H4 (cell line): ENCODE measurements at places on chromosomes 5 and 9.

- no peak for DNase-seq
Measured at GRCh38 chr5:75059912-75060545, 7.7 kb upstream of the GCNT4 start.

DNA sequence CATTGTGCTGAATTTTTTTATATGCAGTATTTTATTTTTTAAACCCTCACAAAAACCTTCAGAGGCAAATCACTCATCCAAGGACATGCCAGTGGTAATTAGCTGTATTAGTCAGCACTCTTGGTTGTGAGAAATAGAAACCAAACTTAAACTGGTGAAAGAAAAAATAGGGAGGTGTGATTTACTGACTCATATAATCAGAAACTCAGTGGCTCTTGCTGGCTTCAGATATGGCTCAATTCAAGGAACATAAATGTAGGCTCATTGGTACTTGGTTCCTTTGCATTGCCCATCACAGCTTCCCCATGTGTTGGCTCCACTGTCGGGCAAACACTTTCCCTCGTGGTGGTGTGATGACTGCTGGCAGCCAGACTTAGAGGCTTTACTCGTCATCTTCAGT, 497.2 kb downstream of the MAT2B start:
- peak; percentile 7 for DNase-seq

DNA sequence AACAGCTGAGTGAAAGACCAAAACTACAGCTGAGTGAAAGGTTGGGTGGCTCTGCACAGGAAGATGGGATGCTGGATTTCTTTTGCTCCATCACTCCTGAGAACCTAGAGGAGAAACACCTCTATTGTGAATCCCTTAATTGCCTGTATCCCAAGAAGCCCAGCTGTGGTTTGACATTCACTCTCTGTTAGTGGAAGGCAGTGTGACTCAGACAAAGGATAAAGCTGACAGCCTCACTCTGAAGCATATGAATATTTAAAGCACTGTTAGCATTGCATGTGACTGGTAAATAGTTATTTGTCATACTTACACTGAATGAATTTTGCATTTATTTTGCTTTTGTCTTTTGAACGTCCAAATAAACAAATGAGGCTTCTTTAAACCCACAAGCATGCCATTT, 367.1 kb upstream of the RIOK2 start:
- peak; percentile 43 for DNase-seq

- no peak for DNase-seq
Measured at GRCh38 chr5:146109379-146109778, 4.0 kb upstream of the PLAC8L1 start.

DNA sequence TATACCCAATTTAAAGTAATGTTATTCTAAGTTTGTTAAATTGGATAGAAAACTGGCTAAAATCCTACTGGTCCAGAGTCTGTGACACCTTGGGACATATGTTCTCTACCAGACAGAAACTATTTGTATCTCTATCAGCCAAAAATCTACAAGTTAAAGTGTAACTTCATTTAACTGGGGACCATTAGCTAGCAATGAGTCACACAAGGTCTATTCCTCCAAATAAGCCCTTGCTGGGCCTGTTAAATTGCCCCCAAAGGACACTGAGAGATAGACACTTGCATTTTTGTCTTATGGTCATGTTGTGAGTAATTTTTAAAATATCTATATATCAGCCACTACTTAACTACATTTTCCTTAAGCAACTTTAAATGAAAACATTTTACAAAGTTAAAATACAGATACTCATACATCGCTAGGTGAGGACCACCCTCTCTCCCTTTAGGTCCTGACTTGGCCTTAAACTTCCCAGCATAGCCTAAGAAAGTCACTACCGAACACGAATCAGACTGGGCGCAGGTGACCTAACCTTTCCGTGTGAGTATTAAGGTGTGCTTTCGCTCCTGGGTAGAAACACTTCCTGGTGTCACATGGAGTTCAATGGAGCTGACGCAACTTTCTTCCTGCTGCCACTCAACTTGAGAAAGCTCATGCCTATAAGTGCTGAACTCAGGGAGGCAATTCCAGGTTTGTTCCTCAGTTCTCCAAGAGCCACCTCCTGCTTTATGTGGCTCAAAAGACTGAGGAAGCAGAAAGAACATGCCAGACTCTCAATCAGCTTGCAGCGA, 249.1 kb downstream of the DIRAS2 start:
- DNase-seq: no peak

GRCh38 chr5:168401880-168402279, 84.4 kb upstream of the RARS1 start:
- DNase-seq: no peak

DNA sequence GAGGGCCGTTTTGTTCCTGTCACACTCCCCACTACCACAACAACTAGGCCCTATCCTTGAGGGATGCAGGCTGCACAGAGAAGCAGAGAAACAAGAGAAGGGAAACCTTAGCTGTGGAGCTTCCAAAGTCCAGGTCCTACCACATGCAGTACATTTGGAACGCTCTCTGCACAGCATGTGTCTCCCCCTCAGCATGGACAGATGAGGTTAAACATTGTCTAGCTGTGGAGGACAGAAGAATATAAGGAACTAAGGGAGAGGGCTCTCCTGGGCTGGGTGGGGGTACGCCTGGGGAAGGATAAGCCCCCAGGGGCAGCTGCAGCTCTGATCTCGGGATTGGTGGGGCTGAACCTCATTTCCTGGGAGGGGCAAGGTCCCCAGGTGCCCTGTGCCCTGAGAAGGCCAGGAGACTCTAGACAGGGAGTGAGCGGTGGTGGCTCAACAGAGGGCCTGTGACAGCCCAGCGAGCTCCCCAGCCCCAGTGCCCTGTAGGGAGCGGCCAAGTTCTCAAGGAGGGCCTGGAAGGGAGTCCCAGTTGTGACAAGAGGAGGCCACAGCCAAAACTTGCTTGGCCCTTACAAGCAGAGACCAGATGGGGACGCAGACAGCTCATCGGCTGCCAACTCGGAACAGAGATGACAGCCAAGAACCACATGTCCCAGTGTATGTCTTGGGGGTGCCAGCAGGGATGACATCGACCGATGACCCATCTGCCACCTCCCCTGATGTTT, 30.1 kb downstream of the TSPAN17 start:
- DNase-seq: no peak

DNA sequence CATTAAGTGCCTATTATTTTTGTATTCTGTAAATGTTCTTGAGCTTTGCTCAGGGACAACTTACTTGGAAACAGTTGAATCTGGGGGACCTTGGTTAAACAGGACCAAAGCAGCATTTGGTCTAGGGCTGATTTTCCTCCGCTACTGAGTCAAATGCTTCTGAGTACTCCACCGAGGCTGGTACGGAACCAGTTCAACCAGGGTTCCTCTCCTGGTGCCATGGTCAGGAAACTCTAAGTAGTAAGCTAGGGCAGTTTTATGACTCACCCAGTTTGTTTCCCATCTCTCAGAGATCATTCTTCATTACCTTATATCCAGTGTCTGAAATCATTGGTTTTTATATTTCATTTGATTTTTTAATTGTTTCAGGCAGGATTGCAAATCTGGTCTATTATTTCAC, 111.9 kb upstream of the TNFAIP8 start:
- DNase-seq: no peak

GRCh38 chr9:90131568-90131967, 511.1 kb downstream of the DIRAS2 start:
- no peak for DNase-seq

DNA sequence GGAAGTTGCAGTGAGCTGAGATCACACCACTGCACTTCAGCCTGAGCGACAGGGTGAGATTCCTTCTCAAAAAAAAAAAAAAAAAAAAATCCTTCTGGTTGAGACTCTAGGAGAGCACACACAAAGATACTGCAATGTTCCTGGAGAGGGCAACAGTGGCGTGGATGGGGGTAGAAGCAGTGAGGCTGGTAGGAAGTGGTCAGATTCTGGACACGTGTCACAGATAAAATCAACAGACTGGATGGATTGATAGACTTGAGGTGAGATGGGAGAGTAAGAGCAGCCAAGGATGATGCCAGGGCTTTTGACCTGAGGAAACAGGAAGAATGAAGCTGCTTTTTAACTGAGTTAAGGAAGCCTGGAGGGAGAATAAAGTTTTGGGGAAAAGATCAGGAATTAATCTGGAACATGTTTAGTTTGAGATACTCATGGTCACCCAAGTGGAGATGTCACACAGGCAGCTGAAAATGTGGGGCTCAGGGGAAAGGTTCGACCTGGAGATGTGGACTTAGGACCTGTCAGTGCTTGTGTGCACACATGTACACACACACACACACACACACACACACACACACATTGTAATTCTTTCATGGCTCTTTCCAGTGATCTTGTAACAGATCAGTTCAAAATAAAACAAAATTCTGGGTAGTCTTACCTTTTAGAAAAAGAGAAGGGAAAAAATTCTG, 88.1 kb downstream of the FANCC start:
- peak; percentile 26 for DNase-seq

DNA sequence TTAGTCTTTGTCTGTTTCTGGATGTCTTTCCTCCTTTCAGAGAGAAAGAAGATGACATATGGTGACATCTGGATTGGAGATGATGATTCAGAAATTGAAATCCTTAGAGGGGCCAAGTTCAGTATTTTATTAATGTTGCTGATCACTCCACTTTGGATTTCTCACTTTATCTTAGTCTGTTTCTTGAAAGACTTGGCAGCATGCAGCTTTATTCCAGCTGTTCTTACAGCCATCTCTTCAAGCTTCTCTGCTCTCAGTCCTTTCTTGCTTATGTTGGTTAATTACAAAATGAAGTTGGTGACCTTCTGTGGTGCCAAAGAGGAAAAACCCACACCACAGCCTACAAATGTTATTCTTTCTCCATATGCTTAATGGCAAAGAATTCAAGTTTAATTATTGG, 62.1 kb downstream of the SNCAIP start:
- no peak for DNase-seq

- no peak for DNase-seq
Measured at GRCh38 chr5:77832166-77832770, 56.1 kb upstream of the TBCA start.

GRCh38 chr9:92325991-92326500, 293 bp downstream of the CENPP start:
- no peak for DNase-seq

DNA sequence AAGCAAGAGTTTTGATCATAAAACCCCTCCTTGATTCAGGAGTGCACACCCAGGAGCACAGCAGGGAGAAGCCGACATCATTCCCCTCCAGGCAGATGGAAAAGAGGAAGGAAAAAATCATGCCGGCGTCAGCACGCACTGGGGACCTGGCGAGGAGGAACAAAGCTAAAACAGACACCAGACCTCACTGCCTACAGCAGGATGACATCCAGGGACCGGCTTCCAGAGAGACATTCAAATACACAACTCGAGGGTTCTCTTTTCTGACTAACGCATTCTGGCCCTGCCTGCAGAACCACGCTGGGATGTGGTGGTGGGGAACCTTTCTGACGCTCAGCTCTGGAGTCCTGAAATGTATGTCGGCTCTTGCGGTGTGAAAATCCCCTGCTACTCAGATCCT, 2.7 kb downstream of the UBAC1 start:
- no peak for DNase-seq

DNA sequence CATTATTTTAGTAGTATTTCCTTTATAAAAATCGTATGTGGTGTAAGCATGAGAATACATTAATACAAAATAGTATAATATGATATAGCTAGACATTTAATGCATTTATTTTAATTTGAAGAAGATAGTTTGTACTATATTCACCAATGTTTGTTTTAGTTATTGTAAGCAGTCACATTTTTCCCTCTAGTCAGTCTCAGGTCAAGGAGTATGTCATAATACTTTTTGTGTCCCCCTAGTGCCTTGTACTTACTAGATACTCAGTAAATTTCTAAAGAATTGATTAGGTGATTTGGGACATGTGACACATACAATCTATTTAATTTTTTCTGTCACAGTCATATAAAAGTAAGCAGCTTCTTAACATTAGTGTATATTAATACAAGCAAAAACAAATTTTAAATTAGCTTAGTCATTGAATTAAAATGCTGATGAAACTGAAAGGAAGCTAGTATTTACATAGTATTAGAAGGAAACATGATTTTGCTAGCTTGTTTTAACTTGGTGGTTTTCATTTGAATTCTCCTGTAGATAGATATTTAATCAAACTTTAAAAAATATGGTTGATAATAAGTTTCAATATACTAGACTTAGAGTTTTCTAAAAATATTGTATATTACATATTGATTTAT, 242.2 kb downstream of the FER start:
- DNase-seq: no peak

GRCh38 chr9:117184173-117184572, 230.7 kb downstream of the ASTN2 start:
- DNase-seq: no peak

- no peak for DNase-seq
Measured at GRCh38 chr5:115685490-115685889, 59.7 kb upstream of the TMED7 start.

DNA sequence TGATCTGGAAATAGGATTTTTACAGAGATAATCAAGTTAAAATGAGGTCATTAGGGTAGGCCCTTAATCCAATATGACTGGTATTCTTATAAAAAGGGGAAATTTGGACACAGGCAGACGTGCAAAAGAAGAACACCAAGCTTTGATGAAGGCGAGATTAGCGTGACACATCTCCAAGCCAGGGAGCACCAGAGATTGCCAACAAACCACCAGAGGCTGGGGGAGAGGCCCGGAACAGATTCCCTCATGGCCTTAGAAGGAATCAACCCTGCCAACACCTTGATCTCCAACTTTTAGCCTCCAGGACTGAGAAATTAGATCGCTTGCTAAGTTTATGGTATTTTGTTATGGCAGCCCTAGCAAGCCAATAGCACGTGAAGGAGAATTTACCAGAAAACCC, 10.8 kb upstream of the ARSI start:
- DNase-seq: no peak

DNA sequence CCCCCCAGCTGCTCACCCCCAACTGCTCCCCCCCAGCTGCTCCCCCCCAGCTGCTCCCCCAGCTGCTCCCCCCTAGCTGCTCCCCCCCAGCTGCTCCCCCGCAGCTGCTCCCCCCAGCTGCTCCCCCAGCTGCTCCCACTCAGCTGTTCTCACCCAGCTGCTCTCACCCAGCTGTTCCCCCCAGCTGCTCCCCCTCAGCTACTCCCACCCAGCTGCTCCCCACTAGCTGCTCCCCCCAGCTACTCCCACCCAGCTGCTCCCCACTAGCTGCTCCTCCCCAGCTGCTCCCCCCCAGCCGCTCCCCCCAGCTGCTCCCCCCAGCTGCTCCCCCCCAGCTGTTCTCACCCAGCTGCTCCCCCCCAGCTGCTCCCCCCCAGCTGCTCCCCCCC, 22.8 kb upstream of the AHRR start:
- no peak for DNase-seq

- DNase-seq: no peak
Measured at GRCh38 chr9:81468084-81468595, 221.2 kb downstream of the TLE1 start.

DNA sequence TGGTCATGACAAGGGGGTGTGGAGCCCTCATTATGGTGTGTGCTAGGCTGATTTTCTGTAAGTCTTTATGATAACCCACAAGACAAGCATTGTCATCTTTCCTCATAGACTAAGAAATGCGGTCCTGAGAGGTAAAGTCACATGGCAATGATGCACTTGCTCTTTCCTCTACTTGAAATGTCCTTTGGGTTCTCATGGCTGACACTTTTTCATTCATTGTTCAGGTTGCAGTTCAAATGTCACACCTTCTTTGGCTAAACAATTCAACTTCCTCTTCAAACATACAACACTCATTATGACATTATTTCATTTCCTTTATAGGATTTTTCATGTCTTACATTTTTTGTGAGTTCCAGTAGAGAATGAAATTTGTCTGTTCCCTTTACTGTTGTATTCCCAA, 323.6 kb upstream of the PRR16 start:
- DNase-seq: no peak
